ENCODE measurements at places on chromosomes 2 and 18. TPM values are rescaled to one million over a fixed set of nuclear protein-coding genes. Genes with fewer than 3 reads are reported as not detected.

Gene SMPD4
- 92.3 TPM for total RNA-seq

Gene HS6ST1
- total RNA-seq, result 22.3 TPM

Gene CHST10
- 7.8 TPM for total RNA-seq

Gene POTEI
- not detected for total RNA-seq

Gene RAX
- total RNA-seq, result not detected

Gene KCNG2
- not detected for total RNA-seq

Gene CAPN14
- 0.20 TPM for total RNA-seq

Gene HOXD12
- not detected for total RNA-seq

Gene ITGA4
- total RNA-seq, result 118 TPM

Gene DNAH7
- total RNA-seq, result not detected

Gene LYG2
- total RNA-seq, result not detected

Gene CNTNAP5
- total RNA-seq, result not detected

Gene ITGB1BP1
- total RNA-seq, result 115 TPM

Gene CLIP4
- 24.5 TPM for total RNA-seq

Gene CREG2
- not detected for total RNA-seq

Gene MARCHF4
- total RNA-seq, result not detected

Gene IL36A
- not detected for total RNA-seq

Gene ZNF407
- 21.4 TPM for total RNA-seq

Gene SKOR2
- total RNA-seq, result not detected

Gene TLX2
- 1.2 TPM for total RNA-seq

Gene TBR1
- 0.05 TPM for total RNA-seq

Gene DNMT3A
- 101 TPM for total RNA-seq

Gene ACTG2
- 0.26 TPM for total RNA-seq

Gene CNRIP1
- not detected for total RNA-seq

Gene TYMS
- 246 TPM for total RNA-seq

Gene MC2R
- not detected for total RNA-seq

Gene MC5R
- not detected for total RNA-seq

Gene UGT1A10
- total RNA-seq, result not detected

Gene VIT
- not detected for total RNA-seq
